ENCODE measurements at places on chromosomes 3 and 15.

DNA sequence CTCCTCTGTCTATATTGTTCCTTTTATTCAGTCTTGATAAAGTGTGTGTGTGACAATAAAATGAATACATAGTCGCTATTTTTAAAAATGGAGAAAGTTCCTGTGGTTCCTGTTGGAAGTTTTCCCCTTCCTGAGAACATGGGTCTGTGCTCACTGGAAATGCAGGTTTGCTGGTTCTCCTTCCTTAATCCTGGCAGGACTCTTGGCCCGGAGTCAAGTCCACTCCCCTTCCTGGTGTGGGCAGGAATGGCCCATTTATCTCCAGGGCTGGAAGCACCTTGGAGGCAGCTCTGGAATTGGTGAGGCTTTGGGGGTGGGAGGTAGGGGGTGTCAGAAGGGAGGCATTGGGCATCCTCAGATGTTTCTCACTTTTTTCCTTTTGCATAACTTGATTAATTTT lies 30.1 kb downstream of the FOXL2 start:
- no peak for DNase-seq

GRCh38 chr3:192409201-192409837 lies 318.0 kb downstream of the FGF12 start:
- no peak for DNase-seq

DNA sequence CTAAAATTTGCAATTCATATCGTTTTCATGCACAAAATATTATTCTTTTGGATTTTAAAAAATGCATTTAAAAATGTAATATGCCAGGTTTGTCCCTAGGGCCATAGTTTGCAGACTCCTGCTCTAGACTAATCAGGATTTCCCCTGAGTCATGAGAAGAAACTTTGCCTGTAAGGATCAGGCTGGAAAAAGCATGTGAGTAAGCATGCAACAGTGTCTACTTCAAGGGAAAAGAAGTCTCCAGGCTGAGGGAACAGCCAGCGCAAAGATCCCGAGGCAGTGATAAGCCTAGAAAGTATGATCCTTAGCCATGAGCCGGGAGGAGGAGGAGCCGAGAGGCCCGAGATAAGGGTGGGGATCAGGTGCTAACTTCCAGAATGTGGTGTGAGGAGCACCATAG lies 382.8 kb upstream of the CFAP20DC start:
- no peak for DNase-seq

- peak; percentile 7 for DNase-seq
Measured at GRCh38 chr3:23203708-23204330, 692 bp downstream of the UBE2E2 start.

GRCh38 chr15:66648588-66648987 lies 53.4 kb upstream of the SMAD6 start:
- no peak for DNase-seq

GRCh38 chr15:50248994-50249582 lies 16.4 kb downstream of the HDC start:
- DNase-seq, result no peak

GRCh38 chr3:134299185-134299887 lies 48.7 kb upstream of the RYK start:
- DNase-seq, result no peak

GRCh38 chr3:157452097-157452496 lies 15.4 kb downstream of the PTX3 start:
- no peak for DNase-seq

- no peak for DNase-seq
Measured at GRCh38 chr15:39784125-39784524, 1.5 kb upstream of the FSIP1 start.

GRCh38 chr3:107953722-107954121 lies 137.1 kb downstream of the CD47 start:
- no peak for DNase-seq

DNA sequence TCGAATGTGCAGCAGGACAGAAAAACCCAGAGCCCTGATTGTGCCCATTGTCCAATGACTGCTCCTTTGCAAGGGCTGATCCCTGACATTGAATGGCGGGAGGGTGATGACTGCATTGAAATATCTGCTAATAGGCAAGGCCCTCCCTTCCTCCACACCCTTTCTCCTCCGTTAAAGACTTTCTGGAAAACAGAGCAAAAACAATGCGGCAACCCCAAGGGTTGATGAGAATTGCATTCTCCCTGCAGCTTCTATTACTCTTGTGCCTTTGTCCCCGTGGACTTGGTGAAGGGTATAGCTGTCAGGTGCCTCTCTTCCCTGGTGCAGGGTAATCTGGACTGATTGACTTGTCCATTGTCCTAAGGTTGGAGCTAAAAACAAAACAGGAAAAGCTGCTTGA lies 71.8 kb downstream of the THSD4 start:
- no peak for DNase-seq

- no peak for DNase-seq
Measured at GRCh38 chr3:58308728-58309127, 2.4 kb downstream of the HTD2 start.

DNA sequence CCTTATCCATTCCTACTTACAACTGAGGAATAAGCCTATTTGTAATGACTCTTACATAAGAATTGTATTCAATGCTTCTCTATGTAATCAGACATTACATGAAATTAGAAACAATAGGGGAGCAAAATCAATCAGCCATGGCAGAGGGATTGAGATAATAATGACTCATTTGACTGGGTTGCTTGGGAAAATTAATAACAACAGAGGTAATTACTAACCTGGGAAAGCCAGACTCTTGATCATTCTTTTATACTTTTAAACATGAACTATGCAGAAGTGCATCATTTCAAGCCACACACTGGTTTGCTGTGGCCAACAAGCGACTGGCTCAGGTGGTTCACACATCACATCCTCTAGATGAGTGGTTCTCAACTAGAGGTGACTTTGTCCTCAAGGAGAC lies 126.3 kb upstream of the CRBN start:
- no peak for DNase-seq

DNA sequence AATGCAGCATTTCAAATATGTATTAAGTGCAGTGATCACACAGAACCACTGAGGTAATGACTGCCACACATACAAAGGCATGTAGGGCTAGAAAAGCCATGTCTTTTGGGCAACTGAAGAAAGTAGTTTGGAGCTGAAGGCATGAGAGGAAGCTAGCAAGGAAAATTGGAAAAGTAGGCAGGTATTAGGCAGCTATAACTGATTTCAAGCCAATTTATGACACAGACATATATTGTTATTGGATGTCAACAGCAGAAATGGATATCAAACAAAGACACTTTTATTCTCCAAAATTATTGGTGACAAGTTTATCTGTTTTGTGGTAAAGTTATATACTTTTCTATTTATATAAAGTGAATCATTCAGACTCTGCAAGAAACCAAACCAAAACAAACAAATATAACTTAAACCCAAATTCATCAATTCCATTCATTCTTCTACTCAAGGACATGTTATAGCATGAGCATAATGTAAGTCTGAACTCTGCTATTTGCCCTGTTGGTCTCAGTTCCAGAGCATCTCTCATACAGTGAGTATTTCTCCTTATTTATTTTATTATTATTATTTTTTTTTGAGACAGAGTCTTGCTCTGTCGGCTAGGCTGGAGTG lies 307.4 kb upstream of the COL8A1 start:
- no peak for DNase-seq

DNA sequence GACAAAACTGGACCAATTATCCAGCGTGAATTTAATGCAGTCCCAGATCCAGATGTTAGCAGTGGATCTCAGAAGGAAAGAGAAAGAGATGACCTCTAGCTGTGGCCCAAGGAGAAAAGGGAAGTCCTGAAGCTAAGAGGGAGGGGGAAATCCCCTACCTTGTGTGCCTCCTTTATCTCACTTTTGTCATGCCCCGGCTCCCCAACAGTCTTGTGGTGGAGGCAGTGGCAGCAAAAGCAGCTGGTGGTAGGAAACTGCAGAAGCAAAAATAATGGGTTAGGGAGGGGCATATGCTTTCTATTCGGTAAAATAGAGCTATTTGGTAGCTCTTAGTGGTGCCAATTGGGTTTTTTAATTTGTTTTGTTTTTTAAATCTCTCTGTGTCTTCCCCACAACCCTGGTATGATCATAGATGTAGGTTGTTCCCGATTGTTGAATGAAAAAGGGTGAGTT lies 56.5 kb downstream of the MCTP2 start:
- DNase-seq, result no peak

- peak; percentile 69 for DNase-seq
Measured at GRCh38 chr3:128095222-128095703, 28.3 kb downstream of the RUVBL1 start.

GRCh38 chr3:71130471-71131374 lies 452.8 kb downstream of the FOXP1 start:
- DNase-seq, result peak; percentile 56

DNA sequence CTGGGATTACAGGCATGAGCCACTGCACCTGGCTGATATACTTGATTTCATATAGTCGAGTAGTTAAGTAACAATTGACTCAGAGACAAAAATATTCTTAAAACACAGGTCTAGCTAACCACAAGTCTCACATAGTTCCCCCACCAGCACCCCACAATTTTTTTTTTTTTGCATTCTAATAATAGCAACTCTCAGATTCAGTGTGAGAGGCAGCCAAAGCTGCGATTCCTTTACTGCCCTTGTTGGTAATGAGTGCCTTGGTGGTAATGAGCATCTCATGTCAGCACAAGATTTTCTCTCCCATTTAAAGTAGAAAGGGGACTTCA lies 72.5 kb downstream of the WWTR1 start:
- no peak for DNase-seq

- DNase-seq, result no peak
Measured at GRCh38 chr3:180278583-180279188, 241.9 kb upstream of the PEX5L start.

DNA sequence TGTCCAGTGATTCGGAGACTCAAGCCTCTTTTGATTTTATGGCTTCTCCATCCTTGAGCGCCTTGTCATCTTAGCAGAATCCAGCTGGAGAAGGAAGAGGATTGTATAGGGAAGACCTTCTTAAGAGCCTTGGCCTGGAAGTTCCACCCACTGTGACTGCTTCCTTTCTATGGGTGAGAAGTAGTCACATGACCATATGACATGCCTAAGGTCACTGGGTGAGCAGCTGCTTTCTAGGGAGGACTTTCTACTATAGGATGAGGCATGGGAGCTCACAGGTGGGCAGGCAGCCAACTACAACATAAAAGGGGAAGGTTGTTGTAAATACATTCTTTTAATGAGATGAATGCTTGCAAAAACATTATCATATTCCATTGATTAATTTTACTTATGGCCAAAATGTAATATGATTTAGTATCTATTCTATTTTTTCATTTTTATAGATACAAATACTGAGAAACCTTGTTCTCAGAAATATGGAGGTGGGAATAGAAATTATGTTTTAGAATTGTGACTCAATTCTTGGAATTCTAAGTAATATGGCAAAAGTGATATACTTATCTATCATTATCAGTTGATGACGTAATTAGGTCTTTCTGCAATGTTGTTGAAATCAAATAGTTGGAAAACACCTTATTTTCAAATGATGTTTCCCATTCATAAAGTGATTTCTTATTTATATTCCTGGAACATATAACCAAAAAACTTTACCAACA lies 53.6 kb upstream of the MINAR1 start:
- no peak for DNase-seq

All from stimulated activated CD4-positive, alpha-beta T cell treated with anti-CD3 and anti-CD28 coated beads, Interleukin-12 subunit alpha, Interleukin-12 subunit beta, amount 100 ng/mL, for 48 hours (primary cell).